ENCODE measurements at places on chromosomes 16 and 17.

DNA sequence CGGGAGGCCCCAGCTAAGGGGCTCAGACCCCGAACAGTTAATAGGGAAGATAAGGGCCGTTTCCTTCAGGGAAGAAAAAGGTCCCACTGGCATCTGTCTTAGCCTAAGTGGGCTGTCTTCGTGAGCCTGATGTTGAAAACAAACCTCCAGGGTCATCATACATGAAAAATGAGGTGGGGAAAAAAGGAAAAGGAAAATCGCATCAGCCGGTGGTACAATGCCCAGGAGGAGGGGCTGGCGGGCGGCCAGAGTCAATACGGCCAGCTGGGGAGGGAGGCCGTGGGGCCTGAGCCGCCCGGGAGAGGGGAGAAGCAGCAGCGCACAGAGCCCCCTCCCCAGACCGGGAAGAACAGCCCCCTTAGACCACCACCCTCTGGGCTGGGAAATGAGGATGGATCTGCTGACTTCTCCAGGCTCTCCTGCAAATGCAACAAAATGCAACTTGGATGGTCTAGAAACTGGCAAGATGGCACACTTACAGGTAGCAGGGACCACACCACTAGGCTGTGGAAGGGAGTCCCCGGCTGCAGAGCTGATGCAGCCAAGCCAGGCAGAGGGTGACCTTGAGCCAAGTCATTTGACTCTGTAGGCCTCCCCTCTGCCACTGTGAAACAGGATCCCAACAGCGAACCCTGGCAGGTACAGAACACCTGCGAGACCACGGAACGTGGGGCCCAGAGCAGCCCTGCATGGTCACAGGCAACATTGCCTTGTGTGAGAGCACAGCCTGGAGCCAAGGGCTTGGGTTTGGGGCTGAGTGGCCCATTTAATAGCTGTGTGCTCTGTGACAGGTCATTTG, 448.5 kb downstream of the SOX9 start:
- DNase-seq: no peak

DNA sequence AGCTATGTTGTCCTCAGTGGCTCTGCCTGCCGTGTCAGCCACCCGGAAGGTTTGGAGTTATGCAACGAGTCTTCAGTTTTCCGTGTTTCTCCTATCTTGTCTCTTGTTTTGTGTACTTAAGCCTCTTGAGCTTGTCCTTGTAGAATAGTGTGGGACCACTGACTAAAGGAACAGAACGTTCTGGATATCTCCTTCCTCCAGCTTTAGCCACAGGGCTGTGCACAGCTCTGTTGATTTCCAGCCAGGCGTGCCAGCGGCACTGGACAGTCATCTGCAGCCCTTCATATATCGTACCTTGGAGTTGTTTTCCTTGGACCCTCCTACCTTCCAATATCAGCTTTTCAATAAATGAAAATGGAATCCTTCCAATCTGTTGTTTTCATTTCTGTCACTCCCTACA, 39.8 kb downstream of the TMEM11 start:
- no peak for DNase-seq

DNA sequence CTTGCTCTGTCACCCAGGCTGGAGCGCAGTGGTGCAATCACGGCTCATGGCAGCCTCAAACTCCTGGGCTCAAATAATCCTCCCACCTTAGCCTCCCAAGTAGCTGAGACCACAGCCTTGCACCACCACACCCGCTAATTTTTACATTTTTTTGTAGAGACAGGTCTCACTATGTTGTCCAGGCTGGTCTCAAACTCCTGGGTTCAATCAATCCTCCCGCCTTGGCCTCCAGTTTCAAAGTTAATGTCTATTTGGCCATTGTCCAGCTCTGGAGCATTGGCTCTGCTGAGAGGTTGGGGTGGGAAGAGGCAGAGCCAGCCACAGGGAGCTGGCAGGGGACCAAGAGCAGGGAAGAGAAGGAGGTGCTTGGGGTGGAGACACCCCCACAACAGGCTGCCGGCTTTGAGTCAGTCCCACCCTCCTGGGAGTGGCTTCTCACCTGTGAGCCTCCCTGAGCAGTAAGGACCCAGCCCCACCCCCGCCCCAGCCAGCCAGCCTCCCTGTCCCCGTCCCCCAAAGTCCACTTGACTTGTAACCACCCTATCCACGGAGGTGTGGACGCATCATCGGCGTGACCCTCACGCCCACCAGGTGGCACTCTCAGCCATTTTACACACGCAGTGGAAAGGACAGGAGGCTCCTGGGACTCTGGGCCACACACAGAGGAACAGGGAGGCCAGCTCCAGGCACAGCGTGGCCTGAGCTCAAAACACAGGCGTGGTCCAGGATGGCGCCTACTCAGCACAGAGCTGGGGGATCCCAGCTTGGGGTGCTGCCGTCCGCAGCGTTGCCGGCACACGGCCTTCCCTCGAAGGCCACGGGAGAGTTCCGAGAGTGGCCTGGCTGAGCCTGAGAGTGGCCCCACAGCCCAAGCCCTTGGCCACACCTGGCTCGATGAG, 22.8 kb upstream of the PVALEF start:
- DNase-seq: peak; percentile 56

DNA sequence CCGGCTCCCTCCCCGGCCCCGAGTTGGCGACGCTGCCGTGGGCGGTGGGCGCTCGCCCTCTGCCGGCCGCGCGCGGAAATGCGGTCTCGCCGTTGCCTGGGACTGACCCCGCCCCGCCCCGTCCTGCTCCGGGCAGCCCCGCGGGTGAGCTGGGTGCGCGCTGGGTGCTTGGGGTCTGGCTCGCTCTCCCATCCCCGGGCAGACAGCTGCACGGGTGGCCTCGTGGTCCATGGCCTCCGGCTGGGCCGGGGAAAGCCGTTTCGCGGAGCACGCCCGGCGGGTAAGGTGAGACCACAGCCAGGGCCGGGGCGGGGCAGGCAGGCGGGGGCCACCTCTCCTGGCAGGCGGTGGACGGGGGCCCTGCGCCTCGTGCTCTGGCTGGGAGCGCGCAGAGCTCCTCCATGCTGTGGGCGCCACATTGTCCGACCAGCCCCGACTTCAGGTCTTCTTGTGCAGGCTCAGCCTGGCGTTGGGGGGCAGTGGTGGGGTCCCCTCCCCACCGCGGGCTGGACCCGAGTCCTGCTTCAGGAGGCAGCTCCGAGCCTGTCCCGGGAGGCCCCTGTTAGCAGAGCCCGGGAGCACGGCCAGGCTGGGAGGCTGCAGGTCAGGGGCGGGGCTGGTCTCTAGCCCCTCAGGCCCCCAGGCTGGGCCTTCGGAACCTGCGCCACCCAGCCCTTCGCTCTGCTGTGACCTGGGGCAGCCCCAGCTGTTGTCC, 7.0 kb upstream of the C1QTNF8 start:
- peak; percentile 76 for DNase-seq

- peak; percentile 59 for DNase-seq
Observed at GRCh38 chr17:59842901-59843652, 49.7 kb downstream of the TUBD1 start.

DNA sequence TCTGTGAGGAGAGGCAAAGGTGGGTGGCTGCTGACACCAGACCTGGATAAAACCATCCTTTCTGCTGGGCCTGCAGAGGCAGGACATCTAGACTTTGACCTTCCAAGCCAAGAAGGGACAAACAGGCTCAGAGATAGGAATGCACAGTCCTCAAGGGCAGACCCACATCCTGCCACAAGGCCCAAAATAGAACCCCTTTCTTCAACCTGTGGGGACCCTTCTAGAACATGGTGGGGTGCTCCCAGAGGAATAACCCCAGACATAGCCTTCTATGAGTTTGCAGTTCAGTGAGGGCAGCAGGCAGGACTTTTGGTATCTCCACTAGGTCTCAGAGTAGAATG, 3.8 kb upstream of the CBFB start:
- no peak for DNase-seq

GRCh38 chr17:34993031-34993430, 12.7 kb downstream of the LIG3 start:
- no peak for DNase-seq

- no peak for DNase-seq
Observed at GRCh38 chr17:3007651-3008121, 55.7 kb downstream of the OR1D5 start.

DNA sequence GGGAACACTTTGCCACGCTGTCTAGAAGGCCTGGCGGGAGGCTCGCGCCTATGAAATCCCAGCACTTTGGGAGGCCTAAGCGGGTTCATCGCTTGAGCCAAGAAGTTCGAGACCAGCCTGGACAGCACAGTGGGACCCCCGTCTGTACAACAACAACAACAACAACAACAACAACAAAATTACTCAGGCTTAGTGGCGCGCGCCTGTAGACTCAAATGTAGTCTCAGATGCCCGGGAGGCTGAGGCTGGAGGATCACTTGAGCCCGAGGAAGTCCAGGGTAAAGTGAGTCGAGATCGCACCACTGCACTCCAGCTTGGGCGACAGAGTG, 297 bp upstream of the SLFN13 start:
- no peak for DNase-seq

DNA sequence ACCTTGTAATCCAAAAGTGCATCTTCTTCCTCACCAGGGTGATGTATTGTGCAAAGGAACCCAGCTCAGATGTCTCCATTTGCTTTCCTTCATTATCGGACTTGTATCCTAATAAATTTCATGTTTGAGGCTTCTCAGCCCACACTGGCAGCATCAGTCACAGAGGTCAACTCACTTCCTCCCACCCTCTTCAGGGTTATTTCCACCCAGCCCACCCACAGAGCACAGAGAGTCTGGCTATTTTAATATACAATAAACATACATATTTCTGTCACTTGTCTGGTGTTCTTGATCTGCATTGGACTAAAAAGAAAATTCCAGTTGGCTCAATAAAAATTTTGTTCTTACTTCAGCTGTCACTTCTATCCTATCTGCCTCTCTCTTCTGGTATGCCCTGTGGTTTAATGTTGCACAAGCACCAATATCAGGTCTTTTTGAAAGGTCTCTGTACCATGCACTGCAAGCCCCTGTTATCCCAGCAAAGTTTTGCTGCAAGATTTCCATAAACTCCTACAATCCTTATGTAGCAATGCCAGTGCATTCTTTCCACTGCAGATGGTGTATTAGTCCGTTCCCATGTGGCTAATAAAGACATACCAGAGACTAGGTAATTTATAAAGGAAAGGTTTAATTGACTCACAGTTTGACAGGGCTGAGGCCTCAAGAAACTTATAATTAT, 201.8 kb downstream of the CDH11 start:
- no peak for DNase-seq

DNA sequence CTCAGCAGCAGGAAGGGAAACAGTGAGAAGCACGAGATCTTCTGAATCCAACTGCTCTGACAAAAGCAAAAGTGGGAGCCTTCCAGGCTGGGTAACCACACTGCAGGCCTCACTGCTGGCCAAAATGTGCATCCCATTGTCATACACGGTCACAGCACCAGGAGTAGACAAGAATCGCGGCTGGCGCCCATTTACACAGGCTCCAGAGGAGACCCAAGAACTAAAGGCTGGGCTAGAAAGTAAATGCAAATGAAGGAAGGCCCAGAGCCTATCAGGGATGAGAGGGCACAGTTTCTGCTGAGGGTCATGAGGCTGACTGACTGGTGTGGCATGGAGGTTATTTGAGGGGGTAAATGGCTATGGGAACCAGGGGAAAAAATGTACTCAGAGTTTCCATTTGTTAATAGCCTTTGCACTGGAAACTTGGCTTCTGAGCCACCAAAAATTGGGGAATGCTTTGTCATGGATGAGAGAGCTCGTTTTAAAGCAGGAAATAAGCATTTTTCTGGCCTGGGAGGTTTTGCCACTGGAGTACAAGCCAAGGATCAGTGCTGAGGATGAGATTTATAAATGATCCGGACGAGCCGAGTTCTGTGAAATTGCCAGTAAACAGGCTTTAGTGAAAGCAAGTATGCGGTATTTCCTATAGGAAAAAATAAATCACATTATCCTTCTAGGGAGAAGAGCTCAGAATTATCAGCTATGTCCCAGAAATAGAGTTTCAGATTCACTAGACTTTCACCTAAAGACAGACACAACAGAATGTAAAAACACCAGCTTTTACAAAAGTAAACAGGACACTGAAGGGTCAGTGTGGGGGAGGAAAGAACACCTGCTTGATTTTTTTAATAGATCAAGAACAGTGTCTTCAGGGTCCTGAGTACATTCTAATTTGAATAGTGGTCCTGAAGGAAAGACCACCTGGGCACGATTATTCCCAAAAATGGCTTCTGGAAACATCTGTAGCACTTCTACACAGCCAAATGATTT, 66.9 kb upstream of the GSG1L start:
- no peak for DNase-seq

Measured in activated naive CD8-positive, alpha-beta T cell treated with anti-CD3 and anti-CD28 coated beads for 36 hours (primary cell).